Camera-type eye (tissue), 1 donor: ENCODE measurements at places on chromosomes 3 and 15. TPM values are rescaled to one million over a fixed set of nuclear protein-coding genes. Genes with fewer than 3 reads are reported as not detected.

The TIMP4 gene
- 3.1 TPM for total RNA-seq

The GOLGA6L10 gene
- 5.0 TPM for total RNA-seq

The CSK gene
- 39.9 TPM for total RNA-seq

The ZCWPW2 gene
- total RNA-seq, result 2.6 TPM

The CPB1 gene
- total RNA-seq, result 6.6 TPM

The LSAMP gene
- total RNA-seq, result 52.5 TPM

The EHHADH gene
- total RNA-seq, result 7.3 TPM

The ABHD10 gene
- total RNA-seq, result 73.0 TPM

The SLC30A4 gene
- 15.9 TPM for total RNA-seq

The AADAC gene
- total RNA-seq, result not detected
